Non-pigmented ciliary epithelial cell (primary cell): ENCODE measurements at places on chromosomes 1 and 21.

- DNase-seq: peak; percentile 98
These were observed 93.0 kb upstream of the BMP8A start for GRCh38 chr1:39398278-39399021.

- no peak for DNase-seq
These were observed 17.4 kb upstream of the SLC2A5 start for GRCh38 chr1:9086796-9087195.

DNA sequence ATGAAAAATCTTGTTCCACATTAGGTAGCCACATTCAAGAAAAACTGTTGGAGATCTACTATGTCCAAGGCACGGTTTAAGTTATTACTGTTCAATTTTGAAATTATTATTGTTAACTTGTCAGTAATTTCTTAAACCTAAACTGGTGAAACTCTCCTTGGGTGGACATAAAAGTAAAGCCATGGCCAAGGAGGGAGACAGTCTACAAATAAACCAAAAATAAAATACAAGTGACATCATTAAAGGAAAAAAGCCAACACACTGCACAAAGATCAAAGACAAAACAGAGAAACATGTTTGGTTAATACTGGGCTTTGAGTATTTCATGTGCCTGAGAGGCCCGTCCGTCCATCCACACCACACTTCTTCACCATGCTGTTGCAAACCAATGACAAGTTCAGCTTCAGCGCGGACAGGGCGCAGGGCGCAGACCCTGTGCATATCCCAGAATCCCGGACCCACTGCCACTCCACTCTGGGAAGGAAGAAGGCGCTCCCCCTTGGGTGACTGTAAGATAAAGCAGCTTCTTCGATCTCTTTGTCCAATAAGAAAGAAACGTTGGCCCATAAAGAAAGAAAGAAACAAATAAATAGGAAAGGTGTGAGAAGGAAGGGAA lies 918 bp upstream of the RASAL2 start:
- no peak for DNase-seq

DNA sequence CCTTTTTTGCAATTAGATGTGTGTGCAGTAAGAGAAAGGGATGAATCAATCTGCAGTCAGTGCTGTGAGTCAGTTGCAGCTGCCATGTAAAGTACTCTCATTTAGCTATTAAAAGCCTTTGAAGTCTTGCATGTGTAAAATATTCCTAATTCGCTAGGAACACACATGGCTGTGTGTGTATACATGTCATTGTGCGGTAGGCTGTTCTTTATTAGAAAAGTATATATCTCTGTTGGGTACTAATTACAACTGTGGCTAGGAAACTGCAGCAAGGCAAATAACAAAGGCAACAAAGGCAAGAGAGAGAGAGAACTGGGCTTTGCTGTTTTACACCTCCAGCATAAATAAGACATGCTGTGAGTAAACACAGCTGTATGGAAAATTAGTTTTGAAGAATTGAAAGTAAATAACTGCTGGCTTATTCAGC lies 41.7 kb downstream of the EPB41 start:
- no peak for DNase-seq

GRCh38 chr1:81559662-81560350 lies 240.9 kb upstream of the ADGRL2 start:
- DNase-seq: no peak

DNA sequence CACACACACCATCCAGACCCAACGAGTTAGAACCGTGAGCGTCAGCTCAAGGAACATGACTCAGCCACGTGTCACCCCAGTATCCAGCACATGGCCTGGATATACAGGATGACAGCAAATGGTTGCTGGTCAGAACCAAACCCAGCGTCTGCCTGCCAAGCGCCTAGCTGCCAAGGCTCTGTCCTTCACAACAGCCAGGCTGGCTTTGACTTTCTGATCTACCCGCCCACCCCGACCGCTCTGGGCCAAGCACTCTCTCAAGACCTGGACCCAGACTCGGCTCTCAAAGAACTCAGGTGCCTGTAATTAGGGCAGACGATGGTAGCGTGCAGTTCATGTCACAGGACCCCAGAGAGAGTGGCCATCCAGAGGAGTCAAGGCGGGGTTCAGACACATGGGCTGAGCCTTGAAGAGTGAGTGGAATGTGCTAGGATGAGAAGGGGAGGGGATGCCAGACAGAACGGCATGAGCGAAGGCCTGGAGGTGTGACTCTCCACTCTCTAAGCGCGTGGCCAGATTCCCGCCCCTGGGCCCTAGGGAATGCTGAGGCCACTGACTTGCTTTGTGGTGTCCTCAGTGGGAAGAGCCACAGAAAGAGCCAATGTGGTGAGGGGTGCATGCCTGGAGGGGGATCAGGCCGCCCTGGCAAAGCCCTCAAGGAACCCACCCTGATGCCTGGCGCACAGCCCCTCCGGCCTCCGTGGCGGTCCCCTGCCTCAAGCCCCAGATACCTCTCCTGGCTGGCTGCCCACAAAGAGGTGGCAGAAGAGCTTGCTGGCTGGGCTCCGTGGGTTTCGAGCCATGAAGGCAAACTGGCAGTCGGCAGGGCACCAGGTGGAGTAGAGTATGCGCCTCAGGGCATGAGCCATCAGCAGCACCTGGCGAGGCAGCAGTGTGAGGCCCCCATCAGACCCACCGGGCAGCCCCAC lies 7.0 kb downstream of the SH2D5 start:
- DNase-seq: no peak

- DNase-seq: no peak
These were observed 398.3 kb downstream of the SEC16B start for GRCh38 chr1:177571485-177572076.

DNA sequence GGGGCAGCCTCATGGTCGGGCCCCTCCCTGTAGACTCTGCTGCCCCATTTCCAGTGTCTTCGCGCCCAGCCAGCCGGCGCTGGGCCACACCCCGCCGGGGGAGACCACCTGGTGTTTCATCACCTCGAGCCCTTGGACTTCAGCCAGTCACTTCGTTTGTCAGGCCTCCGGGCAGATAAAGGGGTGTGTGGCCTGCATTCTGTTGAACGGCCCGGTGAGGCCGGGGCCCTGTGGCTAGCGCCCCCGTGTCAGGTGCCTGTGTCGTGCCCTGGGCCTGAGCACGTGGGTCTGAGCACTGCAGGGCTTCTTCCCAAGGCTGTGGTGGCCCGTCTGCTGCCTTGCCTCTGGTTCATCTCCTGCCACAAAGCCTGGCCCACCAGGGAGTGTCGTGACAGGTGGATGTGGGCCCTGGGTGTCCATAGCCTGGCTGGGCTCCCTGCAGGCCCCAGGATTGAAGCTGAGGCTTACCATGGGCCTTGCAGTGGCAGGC lies 65.2 kb upstream of the DIP2A start:
- no peak for DNase-seq

DNA sequence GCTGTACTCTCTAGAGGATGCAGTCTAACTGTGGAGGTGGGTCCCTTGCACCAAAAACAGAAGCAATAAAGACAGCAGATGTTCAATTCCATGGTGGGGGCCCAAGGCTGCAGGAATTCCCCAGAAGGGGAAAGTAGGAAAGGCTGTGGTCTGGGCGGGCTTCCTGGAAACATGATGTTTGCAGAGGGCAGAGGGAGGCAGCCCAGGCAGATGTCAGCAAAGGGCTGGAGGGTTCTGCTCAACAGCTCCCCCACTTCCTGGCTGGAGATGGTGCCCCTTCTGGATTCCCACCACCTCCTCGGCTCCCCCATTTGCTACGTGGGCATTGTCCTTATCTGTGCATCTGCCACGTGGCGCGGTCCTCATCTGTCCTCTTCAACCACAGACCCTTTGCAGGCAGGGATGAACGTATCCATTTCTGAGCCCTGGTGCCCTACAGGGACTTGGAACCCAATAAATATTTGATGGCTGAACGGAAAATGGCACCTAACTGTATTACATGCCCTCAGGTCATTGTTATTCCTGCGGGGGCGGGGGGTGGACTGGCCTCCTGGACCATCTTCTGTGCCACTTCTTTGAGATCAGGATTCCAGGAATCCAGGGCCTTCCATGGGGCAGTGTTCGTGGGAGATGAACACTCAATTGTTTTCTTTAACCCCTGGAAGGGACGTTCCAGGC lies 8.4 kb upstream of the GUCA2B start:
- DNase-seq: no peak

DNA sequence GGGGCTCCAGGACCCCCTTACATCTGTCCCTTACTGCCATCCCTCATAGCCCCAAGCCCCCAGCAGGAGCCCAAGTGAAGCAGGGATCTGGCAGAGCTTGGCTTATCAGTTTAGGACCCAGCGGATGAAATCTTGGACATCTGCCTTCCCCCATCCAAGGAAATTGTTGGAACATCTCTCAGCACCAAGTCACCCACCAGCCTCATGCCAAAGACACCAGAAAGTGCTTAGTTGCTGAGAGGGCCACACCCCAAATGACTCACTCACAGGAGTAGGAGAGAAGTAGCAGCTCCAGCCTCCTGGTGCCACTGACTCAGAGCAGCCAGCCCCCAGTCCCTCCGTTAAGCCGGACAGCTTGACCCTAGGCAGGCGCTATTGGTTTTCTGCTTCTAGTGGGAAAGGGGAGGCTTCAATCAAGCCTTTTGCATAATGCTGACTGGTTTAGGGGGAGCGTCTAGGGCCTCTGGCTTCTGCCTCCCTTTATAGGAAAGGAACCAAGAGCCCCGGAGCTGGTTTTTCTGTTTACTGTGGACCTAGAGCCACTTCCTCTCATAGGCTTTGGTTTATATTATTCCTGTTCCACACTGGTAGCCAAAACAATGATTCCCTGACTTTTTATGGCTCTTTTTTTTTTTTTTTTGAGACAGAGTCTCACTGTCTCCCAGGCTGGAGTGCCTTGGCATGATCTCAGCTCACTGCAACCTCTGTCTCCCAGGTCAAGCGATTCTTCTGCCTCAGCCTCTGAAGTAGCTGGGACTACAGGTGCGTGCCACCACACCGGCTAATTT lies 114.2 kb upstream of the IPO9 start:
- peak; percentile 99 for DNase-seq

GRCh38 chr21:45396620-45396995 lies 8.4 kb upstream of the COL18A1 start:
- no peak for DNase-seq
